Putamen (tissue), 1 donor: ENCODE measurements at places on chromosomes 7 and 10.

DNA sequence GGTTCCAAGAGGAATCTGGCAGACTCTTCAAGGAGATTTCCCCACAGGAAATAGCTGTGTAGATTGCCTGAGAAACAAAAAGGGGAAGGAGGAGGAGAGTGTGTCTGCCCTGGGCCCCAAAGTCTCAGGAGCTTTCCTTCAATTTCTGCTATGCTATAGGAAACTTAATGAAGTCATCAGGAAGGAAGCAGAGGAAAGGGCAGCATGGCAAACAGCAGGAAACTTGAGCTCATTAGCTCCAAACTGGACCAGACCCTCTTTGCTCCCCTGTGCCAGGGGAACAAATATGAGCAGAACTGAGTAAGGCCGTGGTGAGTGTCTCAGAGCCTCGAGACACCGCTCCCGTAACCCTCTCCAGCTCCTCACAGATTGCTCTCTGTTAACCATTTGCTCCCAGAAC, 4.8 kb upstream of the KCNIP2 start:
- no peak for DNase-seq

DNA sequence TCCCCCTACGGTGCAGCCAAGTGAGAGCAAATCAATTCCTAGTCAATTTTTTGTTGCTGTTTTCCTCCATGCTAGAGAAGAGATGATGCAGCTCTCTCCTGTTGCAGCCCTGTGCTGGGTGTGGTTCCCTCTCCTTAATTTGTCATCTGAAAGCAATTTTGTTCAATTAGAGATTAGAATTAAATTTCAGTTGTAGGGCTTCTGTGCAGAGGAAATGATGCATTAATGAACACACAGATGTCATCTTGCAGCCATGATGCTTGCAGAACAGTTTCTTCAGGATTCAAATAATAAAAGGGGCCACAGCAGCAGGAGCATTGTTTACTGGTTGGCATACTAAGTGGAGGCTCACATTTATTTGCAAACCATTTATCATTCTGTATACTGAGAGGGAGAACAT, 266.0 kb downstream of the AUTS2 start:
- DNase-seq = no peak

GRCh38 chr10:103086261-103086660, 106.8 kb downstream of the NT5C2 start:
- DNase-seq = no peak

- no peak for DNase-seq
Observed at GRCh38 chr10:69963835-69964710, 88.6 kb upstream of the MACROH2A2 start.
